NCI-H2081 treated with DMSO at 0.1 percent for 48 hours (cell line): ENCODE measurements at places on chromosomes 5 and 9.

- DNase-seq, result peak; percentile 84
Observed at GRCh38 chr9:13033959-13034693, 245.4 kb downstream of the MPDZ start.

DNA sequence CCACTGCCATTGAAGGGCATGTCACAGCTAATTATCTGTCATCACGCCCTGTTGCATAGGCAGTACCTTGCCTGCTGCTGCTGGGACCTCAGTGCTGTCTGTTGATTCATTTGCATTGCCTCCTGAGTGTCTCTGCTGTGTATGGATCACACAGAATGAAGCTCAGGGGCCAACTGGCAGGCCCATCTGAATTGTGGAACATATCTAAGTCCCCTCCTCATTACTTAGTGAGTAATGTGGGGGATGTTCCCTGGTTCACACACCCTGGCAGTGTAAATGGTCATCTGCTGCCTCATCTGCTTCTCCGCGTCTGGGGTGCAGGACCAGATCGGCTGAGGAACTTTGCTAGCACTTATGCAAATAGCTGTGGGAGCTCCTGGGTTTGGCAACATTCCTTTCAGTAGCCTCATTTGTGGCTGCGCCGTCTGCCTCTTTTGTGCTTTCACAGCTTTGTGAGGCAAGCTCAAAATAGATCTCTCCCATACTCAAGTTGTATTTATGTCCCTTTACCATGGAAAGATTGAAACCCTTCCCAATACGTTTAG is 25.4 kb downstream of the TYRP1 start:
- DNase-seq, result no peak

- DNase-seq, result no peak
Observed at GRCh38 chr5:164950927-164951326, 1445.5 kb downstream of the MAT2B start.

DNA sequence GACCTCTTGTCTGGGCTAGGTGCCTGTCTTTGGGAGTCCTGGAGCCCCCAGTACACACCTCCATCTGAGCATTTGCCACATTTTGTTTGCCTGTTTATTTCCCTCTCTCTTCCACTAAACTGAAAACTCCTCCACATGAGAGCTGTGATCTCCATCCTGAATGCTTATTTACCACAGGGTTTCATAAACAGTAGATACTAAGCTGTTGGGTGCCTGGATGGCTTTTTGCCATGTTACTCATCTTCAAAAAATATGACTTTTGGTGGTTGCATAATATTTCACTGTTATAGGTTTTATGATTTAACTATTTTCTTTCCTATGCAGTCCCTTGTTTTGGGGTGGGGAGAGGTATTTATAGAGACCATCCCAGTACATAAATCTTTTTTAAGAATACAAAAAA is 99.6 kb downstream of the APBA1 start:
- DNase-seq, result no peak

- DNase-seq, result no peak
Observed at GRCh38 chr5:145203193-145203592, 631.9 kb downstream of the PRELID2 start.

GRCh38 chr9:129497813-129498450 is 123.0 kb downstream of the C9orf50 start:
- no peak for DNase-seq

DNA sequence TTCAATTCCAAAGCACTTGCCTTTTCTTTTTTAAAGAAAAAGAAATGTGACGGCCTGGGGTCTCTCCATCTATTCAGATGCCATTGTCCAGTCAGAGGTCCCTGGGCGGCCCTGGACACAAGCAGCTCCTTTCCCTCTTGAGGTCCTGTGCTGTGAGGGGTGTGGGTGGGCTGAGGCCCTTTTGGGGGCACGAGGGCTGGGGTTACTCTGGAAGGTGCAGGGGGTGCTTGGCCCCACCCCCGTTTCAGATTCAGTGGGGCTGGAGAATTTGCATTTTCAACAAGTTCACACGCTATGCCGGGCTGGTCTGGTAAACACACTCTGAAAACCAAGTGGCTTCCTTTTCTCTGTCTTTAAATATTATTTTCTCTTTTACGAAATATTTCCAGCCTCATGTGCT is 91.4 kb upstream of the PHYKPL start:
- DNase-seq, result no peak

DNA sequence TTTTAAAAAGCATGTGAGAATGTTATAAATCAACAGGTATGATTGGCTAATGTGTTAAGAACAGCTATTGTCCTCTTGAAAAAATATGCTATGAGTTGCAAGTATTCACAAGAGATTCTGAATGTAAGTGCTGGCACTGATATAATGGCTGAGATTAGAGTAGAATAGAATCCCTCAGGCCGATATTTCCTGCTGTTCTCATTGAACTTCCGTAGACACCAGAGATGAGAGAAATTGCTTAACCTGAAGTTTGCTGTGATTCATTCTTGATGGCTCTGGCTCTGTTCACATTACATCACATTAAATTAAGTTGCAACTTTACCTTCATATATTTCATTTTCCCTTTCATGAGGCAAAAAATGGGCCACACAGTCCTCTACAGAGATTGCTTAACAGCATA is 114.5 kb downstream of the BAAT start:
- no peak for DNase-seq

- no peak for DNase-seq
Observed at GRCh38 chr9:120979797-120980196, 53.2 kb upstream of the TRAF1 start.

GRCh38 chr5:169805937-169806700 is 169.0 kb downstream of the DOCK2 start:
- DNase-seq, result no peak

- DNase-seq, result no peak
Observed at GRCh38 chr5:178770621-178771020, 40.2 kb upstream of the ZNF354A start.

DNA sequence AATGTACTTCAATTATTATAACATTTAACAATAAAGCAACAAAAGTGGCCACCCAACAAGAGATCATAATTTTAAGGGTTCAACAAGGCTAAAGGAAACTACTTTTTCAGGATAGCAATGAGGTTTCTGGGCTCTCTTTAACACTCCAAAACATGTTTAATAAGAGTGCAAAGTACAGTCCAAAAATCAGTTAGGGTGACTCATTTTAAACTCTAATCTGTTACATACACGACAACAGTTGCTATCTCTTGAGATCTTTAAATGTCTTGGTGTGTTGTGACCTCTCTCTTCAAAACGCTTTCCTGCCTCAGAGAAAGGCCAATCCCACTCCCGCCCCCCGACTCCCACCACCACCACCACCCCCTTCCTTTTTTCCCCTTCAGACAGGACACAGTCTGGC is 11.5 kb downstream of the NFIB start:
- DNase-seq, result no peak

DNA sequence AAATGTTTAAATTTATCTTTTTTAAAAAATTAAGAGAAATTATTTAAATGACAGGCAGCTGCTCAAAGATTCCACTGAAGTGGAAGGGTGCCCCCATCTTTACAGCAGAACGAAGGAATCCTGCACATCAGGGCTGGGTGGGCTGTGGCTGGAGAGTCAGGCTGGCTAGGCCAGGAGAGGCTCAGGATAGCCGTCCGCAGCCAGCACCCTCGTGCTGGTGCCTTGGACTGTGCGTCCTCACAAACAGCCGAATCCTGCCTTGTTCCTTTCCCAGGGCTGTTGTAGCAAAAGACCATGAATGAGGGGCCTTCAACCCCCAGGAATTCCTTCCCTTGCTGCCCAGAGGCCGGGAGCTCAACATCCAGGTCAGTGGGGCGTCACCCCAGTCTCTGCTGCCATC is 64.6 kb upstream of the FCN1 start:
- no peak for DNase-seq

DNA sequence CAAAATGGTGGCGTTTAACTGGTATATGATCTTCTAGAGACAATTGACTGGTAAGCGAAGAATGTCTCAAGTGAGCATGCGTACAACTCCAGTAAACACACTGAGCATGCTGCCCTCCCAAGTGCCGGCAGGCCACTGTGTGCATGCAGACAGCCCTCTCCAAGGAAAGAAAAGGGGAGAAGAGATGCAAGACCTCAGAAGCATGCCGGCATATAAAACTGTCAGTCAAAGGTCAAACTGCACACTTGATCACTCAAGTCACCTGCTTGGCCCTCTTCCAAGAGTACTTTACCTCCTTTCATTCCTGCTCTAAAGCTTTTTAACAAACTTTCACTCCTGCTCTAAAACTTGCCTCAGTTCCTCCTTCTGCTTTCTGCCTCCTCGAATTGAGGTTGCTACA is 910.2 kb downstream of the TAF11L14 start:
- no peak for DNase-seq

DNA sequence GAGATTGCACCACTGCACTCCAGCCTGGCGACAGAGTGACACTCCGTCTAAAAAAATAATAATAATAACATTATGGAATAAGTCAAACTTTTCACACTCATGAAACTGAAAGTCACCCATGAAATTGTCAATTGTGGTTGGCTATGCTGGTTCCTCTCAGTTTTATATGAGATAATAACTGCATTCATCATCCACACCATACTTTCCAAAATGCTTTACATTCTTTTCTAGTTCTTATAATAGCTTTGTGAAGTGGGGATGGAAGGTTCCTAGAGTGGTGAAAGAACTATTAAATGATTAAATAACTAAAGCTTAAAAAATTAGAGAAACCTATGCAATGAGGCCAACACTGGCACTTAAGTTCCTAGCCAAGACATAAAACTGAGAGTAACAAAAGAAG is 12.6 kb upstream of the ASPN start:
- DNase-seq, result no peak

- no peak for DNase-seq
Observed at GRCh38 chr9:121887553-121888437, 205.3 kb downstream of the TTLL11 start.

DNA sequence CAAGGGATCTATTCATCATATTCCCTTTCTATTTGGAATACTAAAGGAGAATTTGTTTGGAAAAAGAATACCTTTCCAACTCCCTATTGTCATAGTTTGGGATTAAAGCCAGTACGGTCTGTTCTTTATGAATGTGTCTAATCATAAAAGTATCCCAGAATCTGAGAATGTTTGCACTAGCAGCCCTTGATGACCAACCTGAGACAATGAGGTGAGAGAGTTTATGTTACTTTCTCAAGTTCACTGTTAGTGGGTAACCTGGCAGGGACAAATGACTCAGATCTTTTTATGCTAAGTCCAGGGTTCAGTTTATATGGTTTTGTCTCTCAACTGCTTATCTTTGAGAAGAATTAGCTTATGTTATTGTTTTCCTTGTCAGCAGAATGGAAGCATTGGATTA is 25.3 kb upstream of the TLR4 start:
- DNase-seq, result no peak

- no peak for DNase-seq
Observed at GRCh38 chr5:177123789-177124485, 9.6 kb upstream of the NSD1 start.
